Activated T-cell treated with anti-CD3 and anti-CD28 coated beads, Interleukin-2, amount 50 U/mL, for 4 hours (primary cell): ENCODE measurements at places on chromosomes 7 and 10.

DNA sequence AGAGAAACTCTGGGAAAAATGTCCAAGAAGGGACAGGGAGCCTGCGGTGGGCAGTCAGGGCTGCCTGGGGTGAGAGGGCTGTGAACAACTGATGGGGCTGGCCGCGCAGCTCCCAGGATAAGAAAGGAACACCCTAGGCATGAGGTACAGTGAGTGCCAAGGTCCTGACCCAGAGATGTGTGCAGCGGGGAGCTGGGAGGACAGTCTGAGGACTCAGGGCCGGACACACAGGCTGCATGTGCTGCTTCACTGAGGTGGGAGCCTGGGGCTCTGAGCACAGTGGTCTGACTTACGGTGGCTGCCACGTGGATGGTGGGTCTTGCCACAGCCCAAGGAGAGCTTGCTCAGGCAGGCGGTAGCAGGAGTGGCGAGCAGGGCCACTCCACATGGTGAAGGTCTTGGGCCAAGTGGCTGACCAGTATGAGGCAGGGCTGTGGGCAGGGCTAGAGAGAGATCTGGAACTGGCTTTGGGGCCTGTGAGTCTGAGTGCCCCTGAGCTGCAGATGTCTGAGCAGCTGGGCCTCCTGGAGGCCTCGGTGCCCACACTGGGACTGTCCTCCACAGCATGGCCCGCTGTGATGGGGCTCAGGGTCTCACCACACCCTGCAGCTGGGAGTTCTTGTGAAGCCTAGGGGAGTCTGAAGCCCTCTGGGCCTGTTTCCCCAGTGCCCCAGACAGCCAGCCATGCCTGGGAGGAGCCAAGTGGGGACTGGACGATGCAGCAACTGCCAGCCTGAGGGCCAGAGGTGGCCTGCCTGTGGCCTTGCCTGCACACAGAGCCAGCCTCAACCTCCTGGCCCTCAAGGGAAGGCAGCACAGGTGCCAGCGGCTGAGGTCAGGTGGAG, 60.3 kb downstream of the RASGEF1A start:
- peak; percentile 3 for DNase-seq

DNA sequence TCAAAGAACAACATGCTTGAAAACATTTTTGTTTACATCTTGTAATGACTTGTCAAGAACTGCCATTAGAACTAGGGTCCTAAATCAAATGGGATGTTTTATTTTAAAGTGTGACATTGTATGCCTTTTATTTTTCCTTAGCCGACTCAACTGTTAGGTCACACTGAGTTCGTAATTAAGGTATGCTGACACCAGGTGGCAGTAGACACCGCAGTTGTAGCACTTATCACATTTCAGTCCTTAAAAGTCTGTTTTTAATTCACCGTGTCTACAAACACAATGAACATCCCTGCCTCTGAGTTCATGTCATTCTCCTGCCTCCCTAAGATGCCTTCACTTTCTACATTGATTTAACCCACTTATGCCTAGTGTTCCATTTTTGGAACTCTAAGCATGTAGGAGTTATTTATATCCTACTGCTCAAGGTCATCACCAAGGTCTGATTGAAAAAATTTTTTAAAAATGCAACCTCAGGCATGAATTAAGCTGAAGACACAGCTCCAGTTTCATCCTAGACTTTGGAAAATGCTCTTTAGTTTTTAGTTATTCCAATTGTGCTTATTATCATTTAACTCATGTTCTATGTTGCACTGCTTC, 186.1 kb downstream of the BMPER start:
- no peak for DNase-seq

- no peak for DNase-seq
Measured at GRCh38 chr10:99487125-99487807, 45.5 kb upstream of the NKX2-3 start.

DNA sequence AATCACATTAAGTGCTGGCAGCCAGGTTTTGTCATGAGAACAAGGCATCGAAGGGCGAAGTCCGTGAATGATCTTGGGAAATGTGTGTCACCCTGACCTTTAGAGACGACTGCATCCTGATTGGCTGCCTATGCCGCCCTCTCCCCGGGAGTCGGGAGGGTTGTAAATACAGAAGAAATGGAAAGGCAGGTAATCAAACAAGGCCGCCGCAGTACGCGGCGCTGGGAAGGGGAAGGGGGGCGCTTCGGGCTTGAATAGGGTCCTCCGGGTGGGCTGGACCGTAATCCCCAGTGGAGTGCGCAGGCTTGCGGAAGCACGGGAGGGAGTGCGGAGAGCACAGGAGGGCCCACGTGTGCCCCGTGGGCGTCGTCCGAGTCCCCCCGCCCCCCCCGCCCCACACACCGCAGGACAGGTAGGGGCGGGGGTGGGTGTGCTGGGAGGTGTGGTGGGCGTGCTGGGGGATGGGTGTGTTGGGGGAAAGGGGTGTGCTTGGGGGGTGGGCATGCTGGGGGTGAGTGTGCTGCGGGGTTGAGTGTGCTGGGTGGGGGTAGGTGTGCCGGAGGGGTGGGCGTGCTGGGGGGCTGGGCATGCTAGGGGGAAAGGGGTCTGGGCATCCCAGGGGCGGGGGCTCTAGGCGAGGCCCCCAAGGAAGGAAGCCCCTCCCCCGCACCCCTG, 169.4 kb downstream of the ARHGAP12 start:
- DNase-seq: peak; percentile 73

DNA sequence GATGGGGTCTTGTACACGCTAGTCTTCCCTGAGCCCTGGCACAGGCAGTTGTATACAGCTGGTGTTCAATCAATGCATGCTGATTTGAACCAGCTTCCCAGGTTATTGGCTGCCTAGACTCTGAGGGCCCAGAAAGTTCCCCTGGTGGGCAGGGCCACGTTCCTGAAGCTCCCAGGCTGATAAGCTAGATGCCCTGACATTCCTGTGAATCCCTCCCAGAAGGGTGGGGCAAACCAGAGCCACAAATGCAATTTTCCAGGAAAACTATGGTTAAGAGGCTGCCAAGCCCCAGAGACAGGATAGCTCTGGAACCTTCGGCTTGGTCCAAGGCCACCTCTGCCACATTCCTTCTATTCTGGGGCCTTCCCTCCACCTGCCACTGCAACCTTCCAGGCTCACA, 78.2 kb downstream of the FAM53B start:
- DNase-seq: no peak

- DNase-seq: no peak
Measured at GRCh38 chr7:46011059-46011458, 90.0 kb upstream of the IGFBP3 start.

DNA sequence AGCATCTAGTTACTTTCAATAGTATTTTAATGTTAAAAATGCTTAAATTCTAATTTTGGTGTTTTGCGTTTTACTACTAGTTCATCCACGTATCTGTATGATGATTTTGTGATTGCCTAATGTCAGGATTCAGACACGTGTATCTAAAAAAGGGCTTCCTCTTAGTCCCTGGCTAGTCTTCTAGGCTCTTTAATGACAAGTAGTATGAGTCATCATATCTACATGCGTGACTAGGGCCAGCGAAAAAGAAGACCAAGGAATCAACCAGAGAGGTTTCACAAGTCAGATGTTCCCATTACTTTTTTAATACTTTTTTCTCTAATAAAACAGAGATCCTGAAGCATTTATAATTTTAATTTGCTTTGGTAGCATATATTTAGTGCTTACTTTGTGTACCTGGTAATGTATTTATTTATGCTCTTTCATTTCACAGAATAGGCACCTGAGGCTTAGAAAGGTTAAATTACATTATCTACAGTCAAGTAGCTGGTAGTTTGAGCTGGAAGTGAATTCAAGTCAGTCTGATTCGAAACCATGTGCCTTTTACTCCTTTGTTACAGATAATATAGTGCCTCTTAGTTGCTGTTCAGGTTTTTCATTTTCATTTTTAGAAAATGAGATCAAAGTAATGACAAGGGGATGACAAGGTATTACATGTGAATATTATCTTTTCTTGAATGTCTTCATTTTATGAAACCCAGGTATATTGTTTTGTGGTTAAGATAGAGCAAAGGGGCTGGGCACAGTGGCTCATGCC, 140.3 kb downstream of the FOXP2 start:
- no peak for DNase-seq

- DNase-seq: no peak
Measured at GRCh38 chr10:71968553-71969474, 4.6 kb downstream of the CHST3 start.
